ENCODE measurements at places on chromosomes 5 and 9. TPM values are rescaled to one million over a fixed set of nuclear protein-coding genes. Genes with fewer than 3 reads are reported as not detected.

DNA sequence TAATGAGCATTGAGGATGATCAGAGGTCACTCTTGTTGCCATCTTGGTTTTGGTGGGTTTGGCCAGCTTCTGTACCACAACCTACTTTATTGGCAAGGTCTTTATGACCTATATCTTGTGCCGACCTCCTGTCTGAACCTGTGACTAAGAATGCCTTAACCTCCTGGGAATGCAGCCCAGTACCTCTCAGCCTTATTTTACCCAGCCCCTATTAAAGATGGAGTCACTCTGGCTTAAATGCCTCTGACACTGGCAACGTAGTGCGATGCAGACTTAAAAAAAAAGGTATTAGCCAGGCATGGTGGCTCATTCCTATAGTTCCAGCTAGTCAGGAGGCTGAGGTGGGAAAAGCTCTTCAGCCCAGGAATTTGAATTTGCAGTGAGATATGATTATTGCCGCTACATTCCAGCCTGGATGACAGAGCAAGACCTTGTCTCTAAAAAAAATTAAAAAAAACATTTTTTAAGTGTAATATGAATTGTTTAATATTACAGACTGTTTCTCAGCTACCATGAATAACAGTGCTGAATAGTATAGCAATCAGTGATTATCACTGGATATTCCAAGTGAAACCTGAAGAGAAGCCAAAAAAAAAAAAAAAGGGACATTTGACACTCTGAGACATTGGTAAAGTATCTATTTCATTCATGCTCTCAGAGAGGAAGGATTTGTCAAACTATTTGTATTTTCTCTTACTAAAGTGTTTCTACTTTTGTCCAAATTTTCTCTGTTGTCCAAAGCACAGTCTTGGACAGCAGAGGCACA, 18.3 kb upstream of the STOM start:
- H3K36me3 ChIP-seq: no peaks in the 10 kb centered on the region
- H3K27me3 ChIP-seq: no peaks in the 10 kb centered on the region
- no peak overlapping the region for H3K4me3 ChIP-seq
- no peak for DNase-seq
- H3K27ac ChIP-seq: no peak overlapping the region

GRCh38 chr9:20697021-20697719, 13.1 kb downstream of the FOCAD start:
- no peak overlapping the region for H3K4me3 ChIP-seq
- no peaks in the 10 kb centered on the region for H3K27me3 ChIP-seq
- DNase-seq: no peak
- peaks cover 14% of the 10 kb centered on the region for H3K4me1 ChIP-seq
- no peaks in the 10 kb centered on the region for H3K36me3 ChIP-seq

DNA sequence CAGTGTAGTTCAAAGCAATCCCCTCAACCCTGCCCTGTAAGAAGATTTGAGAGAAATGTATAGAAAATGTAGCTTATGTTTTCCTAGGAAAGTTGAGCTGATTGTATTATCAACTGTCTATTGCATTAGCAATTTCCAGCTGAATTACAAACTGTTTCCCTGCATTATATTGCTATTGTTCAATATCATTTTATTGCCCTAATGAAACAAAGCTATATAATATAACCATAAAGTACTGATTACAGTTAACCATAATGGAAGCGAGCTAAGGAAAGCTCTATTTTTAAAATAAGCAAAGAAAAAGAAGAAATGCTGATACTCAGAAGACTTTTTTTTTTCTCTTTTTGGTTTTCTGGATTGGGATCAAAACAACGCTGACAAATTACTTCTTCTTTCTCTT, 228.3 kb downstream of the EFNA5 start:
- H3K27ac ChIP-seq: no peak overlapping the region
- H3K4me1 ChIP-seq: no peaks in the 10 kb centered on the region
- H3K36me3 ChIP-seq: peaks cover 1% of the 10 kb centered on the region
- peaks cover 8% of the 10 kb centered on the region for H3K27me3 ChIP-seq
- no peak overlapping the region for H3K4me3 ChIP-seq
- no peak for DNase-seq

- no peaks in the 10 kb centered on the region for H3K4me1 ChIP-seq
- no peak overlapping the region for H3K4me3 ChIP-seq
These were observed 69.7 kb upstream of the FCN1 start for GRCh38 chr9:134987376-134987775.

- H3K27me3 ChIP-seq: peaks cover 10% of the 10 kb centered on the region
- H3K36me3 ChIP-seq: no peaks in the 10 kb centered on the region
- no peak for DNase-seq
- H3K27ac ChIP-seq: no peak overlapping the region
- peaks cover 8% of the 10 kb centered on the region for H3K4me1 ChIP-seq
- no peak overlapping the region for H3K4me3 ChIP-seq
These were observed 5.5 kb downstream of the SEPTIN8 start for GRCh38 chr5:132771503-132771998.

DNA sequence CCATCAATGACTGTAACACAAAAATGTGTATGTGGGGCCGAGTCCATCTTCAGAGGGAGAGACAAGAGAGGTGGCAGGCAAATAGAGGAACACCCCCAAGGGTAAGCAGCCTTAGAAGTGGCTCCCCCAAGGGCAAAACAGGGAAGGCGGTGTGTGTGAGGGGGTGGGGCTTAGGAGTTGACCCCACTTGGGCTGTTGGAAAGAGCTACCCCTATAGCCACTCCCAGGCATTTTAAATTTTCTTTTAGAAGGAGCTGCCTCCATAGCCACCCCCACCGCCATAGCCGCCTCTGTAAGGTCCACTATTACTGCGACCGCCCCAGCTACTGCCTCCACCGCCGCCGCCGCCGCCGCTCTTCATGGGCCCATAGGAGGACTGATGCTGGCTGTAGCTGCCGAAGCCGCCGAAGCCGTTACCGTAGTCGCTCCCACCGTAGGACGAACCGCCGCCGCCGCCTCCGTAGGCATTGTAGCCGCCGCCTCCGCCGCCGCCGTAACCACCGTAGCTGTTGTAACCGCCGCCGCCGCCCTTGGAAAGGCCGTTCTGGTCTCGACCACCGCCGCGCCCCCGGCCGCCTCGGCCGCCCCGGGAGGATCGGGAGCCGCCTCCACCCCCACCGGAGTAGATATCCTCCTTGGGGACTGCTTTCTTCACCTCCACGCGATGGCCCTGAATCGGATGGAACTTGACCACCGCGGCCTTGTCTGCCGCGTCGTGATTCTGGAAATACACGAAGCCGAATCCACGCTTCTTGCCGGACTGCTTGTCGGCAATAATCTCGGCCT, 1.1 kb downstream of the HNRNPA0 start:
- no peaks in the 10 kb centered on the region for H3K27me3 ChIP-seq
- H3K4me1 ChIP-seq: peaks cover 35% of the 10 kb centered on the region
- DNase-seq: peak; percentile 60
- peak overlapping the region; percentile 97 for H3K4me3 ChIP-seq
- H3K27ac ChIP-seq: peak overlapping the region; percentile 98

GRCh38 chr5:76245590-76245989, 157.5 kb upstream of the IQGAP2 start:
- no peak for DNase-seq
- peaks cover 4% of the 10 kb centered on the region for H3K4me1 ChIP-seq
- H3K36me3 ChIP-seq: no peaks in the 10 kb centered on the region
- H3K4me3 ChIP-seq: no peak overlapping the region

DNA sequence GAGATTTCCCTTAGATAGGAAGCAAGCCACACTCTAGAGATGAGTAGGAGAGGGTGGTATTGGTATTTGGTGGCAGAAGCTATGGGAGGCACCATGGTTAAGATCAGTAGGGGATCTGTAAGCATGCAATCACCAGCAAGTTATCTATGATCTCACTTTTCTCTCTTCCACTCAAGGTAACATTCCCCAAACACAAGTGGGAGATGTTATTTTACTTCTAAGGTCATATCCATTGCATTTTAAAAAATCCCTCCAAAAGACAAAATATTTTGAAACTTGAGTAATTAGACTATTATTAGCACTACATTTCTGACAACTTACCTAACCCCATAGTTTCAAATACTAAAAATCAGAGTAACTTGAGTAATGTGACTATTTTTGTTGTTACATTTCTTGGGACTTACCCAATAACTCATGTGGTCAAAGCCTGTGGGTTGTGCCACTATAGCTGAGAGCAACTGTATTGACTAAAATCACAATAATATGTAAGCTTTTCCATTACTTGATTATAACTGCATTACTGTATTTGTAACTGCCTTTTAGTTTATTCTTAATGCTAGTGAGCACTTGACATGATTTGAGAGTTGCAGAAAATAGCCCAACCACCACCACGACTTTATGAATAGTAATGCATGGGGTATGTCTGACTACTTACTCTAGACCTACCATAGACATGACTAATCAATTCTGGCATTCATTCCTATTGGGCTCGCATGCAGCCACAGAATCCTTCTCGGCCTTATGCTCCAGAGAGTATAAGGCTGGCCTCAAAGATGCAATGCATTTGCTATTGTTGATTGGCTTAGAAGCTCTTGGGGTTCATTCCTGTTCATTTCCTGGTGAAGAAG, 264.7 kb downstream of the TRIM32 start:
- no peaks in the 10 kb centered on the region for H3K4me1 ChIP-seq
- peaks cover 6% of the 10 kb centered on the region for H3K27me3 ChIP-seq
- no peaks in the 10 kb centered on the region for H3K36me3 ChIP-seq
- DNase-seq: no peak
- no peak overlapping the region for H3K27ac ChIP-seq
- no peak overlapping the region for H3K4me3 ChIP-seq

CLIC3 gene
- 0.65 TPM for total RNA-seq

EHMT1 gene
- 67.5 TPM for total RNA-seq

F12 gene
- total RNA-seq: 6.7 TPM

Measured in activated T-cell treated with anti-CD3 and anti-CD28 coated beads, Interleukin-2, amount 50 U/mL, for 72 hours (primary cell).